ENCODE measurements at places on chromosomes 5 and 9. TPM values are rescaled to one million over a fixed set of nuclear protein-coding genes. Genes with fewer than 3 reads are reported as not detected.

The PLEKHG4B gene
- under 0.01 TPM for total RNA-seq

The G3BP1 gene
- total RNA-seq, result 161 TPM

The DNM1 gene
- total RNA-seq, result 23.1 TPM

The KIF24 gene
- total RNA-seq, result 1.8 TPM

The C1QTNF3 gene
- 7.6 TPM for total RNA-seq

The TAF11L7 gene
- not detected for total RNA-seq

The TAF11L3 gene
- not detected for total RNA-seq

The IFNE gene
- total RNA-seq, result not detected

The CNTNAP3 gene
- total RNA-seq, result 11.5 TPM

The PCDHGA10 gene
- 2.4 TPM for total RNA-seq

The FGD3 gene
- 0.29 TPM for total RNA-seq

The CSF2 gene
- total RNA-seq, result not detected

The RNF183 gene
- 0.82 TPM for total RNA-seq

The POC5 gene
- total RNA-seq, result 35.3 TPM

The GPRIN1 gene
- 1.4 TPM for total RNA-seq

The PCDHGB4 gene
- 16.7 TPM for total RNA-seq

The C9 gene
- total RNA-seq, result not detected

The TLR4 gene
- 25.6 TPM for total RNA-seq

The SPINK6 gene
- not detected for total RNA-seq
